ENCODE measurements at places on chromosomes 16 and 17.

GRCh38 chr17:19000531-19001325, 3.8 kb downstream of the FAM83G start:
- DNase-seq = no peak

GRCh38 chr17:13502263-13502662, 99.5 kb downstream of the HS3ST3A1 start:
- no peak for DNase-seq

GRCh38 chr16:6977291-6977690, 355.4 kb upstream of the RBFOX1 start:
- no peak for DNase-seq

- DNase-seq = no peak
Measured at GRCh38 chr17:6452471-6453266, 8.4 kb downstream of the PIMREG start.

Measured in activated naive CD4-positive, alpha-beta T cell treated with anti-CD3 and anti-CD28 coated beads, Interleukin-2, amount 10 ng/mL, durations not matched to agents 7 days and 5 days (primary cell).